Mesenteric fat pad (tissue), 1 donor: ENCODE measurements at places on chromosomes 16 and 17. TPM values are rescaled to one million over a fixed set of nuclear protein-coding genes. Genes with fewer than 3 reads are reported as not detected.

The PRAC2 gene
- not detected for total RNA-seq

DNA sequence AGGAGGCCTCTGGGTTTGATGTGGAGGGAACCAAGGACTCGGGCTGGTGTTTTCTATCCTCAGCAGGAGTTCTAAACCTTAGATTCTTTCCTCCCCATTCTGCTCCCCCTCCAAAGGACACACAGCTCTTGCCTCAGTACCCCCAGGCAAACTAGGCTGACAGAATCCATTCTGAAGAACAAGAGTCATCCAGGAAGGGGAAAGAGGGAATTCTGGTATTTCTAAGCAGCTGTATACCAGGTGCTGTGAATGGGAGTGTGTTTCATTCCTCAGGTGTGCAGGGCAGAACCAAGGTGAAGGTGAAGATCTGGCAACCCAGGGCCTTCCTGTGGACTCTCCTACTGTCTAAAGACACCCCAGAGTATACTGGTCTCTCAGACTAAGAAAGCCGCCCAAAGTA is 4.1 kb downstream of the INPP5K start:
- DNase-seq: no peak

GRCh38 chr17:75853433-75853832 is 1.7 kb downstream of the WBP2 start:
- no peak for DNase-seq

The HNF1B gene
- total RNA-seq: not detected

- no peak for DNase-seq
Observed at GRCh38 chr16:27341549-27341948, 27.8 kb downstream of the IL4R start.

DNA sequence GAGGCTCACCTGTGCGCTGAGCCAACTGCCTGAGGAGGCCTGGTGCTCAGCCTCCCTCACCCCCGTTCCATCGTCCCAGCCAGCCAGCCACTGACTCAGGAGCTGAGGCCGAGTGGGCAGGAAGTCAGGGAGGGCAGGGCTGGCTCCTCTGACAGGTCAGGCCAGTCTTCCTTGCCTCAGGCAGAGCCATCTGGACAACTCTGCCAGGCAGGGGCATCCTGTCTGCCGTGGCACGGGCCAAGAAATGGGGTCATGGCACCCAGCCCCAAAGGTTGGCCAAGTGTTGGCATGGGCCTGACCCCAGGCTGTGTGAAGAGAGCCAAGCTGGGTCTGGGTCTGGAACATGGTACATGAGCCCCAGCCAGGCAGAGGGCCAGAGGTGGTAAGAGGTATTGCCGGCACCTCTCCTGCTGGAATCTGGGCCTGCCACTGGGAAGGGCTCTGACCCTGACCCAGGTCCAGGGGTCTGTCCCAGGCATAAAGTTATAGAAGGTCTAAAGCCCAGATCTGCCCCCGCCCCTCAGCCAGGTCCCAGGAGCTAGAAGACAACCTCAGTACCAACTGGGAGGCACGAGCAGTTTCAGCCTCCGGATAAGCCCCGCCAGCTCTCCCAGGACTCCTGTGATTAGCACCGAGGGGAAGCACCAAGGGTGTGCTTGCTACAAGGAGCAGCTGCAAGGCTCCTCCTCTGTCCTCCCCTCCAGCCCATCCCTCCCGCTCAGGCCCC is 2.5 kb upstream of the VASN start:
- no peak for DNase-seq

The MYH2 gene
- not detected for total RNA-seq

DNA sequence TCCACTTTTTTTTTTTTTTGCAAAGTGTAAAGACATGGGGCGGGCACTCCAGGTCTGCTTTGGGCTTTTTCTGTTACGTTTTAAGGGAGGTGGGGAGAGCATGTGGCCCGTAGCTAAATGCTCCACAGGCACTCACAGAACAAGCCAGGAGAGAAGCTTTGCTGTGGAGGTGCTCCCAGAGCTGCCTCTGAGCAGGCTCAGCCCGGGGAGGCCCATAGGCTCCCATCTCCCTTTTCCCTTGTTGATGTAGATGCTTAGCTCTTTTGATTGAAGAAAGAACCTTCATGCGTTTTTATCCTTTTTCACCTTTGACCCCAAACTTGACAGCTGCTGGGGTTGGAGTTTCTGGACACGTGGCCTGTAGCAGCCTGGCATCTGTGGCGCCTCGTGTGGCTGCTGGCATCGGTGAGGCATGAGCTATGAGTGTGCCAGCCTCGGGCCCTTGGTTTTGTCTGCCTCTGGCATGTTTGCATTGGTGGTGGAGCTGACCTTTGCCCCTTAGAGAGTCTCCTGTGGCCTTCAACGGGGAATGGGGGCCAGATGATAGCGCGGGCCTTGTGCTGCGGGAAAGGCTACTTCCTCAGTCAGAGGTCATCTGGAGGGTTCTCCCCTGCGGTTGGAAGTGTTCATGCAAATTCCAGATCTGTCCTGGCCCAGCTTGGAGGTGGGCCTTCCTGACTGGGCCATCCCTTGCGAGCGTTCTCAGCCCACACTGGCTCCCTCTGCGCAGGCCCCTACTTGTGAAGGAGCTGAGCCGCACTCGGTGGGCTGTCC is 20.0 kb upstream of the IL17C start:
- no peak for DNase-seq

- DNase-seq: no peak
Observed at GRCh38 chr17:75340631-75341030, 51.4 kb upstream of the SLC25A19 start.

DNA sequence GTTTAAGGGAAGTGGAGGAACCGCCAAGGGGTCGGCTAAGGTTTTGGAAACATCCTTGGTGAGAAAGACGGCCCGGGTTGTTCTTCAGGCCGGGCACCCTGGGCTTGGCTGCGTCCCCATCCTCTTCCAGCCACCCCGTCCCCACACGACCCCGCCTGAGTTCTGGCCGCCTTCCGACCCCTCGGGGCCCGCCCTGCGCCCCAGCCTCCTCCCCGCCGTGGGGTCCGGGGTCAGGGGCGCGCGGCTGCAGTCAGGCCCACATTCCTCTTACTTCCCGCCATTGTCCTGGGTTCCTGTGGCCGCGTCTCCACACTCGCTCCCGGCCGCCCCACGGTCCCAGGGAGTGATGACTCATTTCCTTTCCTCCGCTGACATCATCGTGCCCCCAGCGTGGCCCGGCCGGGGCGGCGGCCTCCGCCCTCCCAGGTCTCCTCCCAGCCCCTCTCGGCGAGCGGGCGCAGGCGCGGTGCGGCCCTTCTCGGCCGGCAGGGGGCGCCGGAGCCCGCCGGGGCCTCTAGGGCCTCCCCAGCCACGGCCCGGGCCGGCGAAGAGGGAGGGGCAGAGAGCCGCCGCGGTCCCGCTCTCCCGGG is 59.6 kb downstream of the WSB1 start:
- DNase-seq: peak; percentile 98

GRCh38 chr17:81582749-81583148 is 30.6 kb upstream of the FAAP100 start:
- no peak for DNase-seq

GRCh38 chr17:55768936-55769624 is 18.2 kb downstream of the PCTP start:
- no peak for DNase-seq

The IL4R gene
- total RNA-seq: 85.8 TPM

DNA sequence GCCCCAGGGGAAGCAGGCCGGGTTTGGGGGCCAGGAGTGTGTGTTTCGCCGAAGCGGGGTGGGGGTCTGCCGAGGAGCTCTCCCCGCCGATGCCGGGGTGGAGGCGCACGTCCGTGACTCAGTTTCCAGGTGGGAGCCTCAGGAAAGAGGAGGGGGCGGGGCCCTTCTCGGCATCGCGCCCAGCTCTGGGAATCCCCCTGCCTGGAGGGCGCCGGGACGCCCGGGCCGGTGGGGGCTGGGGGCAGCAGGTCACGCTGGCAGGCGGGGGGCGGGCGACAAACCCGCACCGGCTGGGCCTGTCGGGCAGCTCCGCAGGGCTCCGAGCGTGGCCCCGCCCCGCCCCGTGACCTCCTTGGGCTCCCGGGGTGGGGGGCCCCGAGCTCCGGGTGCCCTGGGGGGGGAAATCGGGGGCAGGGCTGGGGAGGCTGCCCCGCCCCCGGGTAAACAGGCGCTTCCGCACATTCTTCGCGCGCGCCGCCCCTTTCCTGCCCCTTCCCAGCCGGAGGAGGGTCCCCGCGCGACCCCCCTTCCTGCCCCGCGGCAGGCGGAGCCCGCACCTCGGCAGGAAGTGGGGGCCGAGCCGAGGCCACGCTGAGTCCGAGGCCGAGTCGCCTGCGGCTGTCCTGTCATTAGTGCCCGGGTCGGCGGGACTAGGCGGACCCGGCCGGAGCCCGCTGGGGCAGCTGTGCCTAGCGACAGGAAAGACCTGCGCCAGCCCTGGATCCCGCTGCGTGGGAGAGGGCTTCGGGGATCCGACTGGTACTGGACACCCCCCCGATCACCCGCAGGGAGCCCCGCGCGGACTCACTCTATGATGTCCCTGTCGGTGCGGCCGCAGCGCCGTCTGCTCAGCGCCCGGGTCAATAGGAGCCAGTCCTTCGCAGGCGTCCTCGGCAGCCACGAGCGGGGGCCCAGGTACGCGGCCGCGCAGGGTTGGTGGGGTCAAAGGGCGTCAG is 9.3 kb downstream of the RIPOR1 start:
- peak; percentile 92 for DNase-seq

The KRT32 gene
- not detected for total RNA-seq

DNA sequence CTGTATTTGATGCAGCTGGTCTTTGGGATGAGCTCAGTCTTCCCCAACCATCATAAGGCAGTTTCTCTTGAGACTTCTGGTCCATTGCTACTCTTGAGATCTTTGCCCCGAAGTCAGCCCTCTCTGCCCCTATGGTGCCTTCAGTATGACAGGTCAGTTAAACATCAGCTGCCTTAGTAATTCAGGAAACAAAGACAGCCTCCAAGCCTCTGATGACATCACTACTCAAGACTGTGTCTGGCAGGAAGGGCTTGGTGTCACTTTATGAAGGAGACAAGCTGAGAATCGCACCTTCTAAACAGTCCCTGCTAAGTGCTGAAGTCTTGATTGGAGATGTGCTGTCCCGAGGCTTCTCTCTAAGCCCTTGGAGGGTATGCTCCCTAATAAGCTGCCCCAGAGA is 104.9 kb upstream of the TBX2 start:
- no peak for DNase-seq

DNA sequence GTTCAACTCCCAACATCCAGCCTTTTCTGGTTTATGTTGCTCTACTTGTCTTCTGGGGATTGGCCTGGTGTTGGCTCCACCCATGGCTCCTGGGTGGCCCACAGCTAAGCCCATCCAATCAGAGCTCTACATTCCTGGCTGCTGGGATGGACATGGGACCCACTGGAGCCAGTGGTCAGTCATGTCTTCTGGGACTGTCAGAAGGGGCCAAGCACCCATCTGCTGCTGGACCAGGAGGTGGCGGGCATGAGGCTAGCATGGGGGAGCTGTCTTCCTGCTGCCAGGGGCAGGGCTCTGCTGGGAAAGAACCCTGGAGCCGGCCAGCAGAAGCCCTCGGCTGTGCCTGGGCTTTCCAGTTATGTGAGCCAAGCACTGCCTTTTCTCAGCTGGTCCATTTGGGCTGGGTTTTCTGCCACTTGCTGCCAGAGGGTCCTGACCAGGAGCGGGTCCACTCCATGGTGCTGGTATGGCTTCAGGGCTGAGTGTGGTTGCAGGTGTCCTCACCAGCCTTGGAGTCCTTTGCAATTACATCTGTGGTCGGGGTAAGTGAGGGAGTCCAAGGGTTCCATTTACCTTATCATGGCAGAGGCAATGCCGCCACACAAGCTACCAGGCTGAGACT is 17.4 kb upstream of the ZNF469 start:
- no peak for DNase-seq

GRCh38 chr17:81388612-81389367 is 6.5 kb upstream of the BAHCC1 start:
- DNase-seq: no peak

- DNase-seq: no peak
Observed at GRCh38 chr16:4772351-4772750, 5.4 kb upstream of the ZNF500 start.

- no peak for DNase-seq
Observed at GRCh38 chr17:5055543-5055942, 20.3 kb upstream of the SLC52A1 start.

GRCh38 chr16:87056551-87056950 is 260.6 kb downstream of the C16orf95 start:
- peak; percentile 39 for DNase-seq

The PKMYT1 gene
- 0.58 TPM for total RNA-seq

The NOG gene
- total RNA-seq: 0.74 TPM

DNA sequence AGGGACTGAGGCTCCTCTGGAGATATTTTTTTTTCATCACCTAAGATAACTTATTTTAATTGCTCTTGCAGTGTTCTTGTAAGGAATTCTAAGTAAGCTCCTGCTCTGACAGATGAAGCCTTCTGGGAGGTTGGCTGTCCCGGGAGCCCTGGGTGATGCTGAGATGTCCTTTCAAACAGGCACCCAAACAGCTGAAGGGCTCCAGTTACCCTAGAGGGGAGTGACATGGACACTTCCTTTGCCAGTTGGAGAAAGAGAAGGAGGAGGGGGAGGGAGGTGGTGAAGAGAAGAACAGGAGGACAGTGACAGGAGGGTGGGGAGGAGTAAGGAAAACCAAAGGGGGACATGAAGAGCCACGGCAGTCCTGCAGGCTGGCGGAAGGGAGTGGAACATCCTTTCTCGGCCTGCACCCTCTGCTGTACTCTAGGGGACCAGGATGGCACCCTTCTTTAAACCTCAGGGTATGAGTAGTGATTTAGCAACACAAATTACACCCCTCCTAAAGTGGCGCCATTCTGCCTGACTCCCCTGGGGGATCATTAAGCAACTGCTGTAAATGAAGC is 51.8 kb downstream of the MYH3 start:
- DNase-seq: no peak

The GPATCH8 gene
- total RNA-seq: 38.1 TPM

DNA sequence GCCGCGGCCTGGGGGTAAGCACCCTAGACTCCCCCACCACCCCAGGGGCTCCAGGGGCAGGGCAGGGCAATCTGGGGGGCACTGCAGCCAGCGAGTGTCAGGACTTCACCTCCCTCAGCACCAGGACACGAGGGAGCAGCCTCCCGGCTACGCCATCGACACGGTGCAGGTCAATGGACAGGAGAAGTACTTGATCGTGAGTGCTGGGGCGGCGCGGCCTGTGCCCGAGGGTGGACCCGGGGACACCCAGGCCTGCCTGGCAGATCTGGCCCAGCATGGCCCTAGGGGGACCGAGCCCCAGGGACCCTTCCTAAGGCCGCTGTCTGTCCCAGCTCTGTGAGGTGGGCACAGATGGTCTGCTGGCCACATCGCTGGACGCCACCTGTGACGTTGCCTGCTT is 3.1 kb upstream of the RHBDL1 start:
- no peak for DNase-seq

DNA sequence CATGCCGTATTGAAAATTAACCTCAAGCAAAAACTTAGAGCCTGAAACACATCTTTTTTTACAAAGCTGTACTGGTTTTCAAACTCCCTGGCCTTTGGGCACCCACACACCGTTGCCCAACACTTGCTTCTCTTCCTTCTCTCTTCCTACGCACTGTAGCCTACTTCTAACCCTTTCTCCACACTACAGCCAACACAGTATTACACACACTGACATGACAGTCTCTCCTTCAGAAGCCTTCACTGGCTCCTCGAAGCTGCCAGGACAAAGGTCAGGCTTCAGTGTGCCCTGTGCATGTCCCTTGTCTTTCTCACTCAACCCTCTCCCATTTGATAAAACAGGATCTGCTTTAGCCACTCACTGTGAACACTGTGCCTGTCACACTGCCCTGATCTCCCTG is 8.0 kb downstream of the FANCA start:
- DNase-seq: no peak

The TP53TG3B gene
- not detected for total RNA-seq

The CD300LD gene
- total RNA-seq: not detected

The CANT1 gene
- total RNA-seq: 37.9 TPM

- DNase-seq: no peak
Observed at GRCh38 chr17:79176792-79177601, 102.4 kb downstream of the ENGASE start.

- DNase-seq: no peak
Observed at GRCh38 chr17:79690466-79690865, 40.3 kb upstream of the ENPP7 start.
